ENCODE measurements at places on chromosomes 3 and 15. TPM values are rescaled to one million over a fixed set of nuclear protein-coding genes. Genes with fewer than 3 reads are reported as not detected.
A peak's percentile ranks its signal among the peaks of the same experiment; 100 is the strongest.

DNA sequence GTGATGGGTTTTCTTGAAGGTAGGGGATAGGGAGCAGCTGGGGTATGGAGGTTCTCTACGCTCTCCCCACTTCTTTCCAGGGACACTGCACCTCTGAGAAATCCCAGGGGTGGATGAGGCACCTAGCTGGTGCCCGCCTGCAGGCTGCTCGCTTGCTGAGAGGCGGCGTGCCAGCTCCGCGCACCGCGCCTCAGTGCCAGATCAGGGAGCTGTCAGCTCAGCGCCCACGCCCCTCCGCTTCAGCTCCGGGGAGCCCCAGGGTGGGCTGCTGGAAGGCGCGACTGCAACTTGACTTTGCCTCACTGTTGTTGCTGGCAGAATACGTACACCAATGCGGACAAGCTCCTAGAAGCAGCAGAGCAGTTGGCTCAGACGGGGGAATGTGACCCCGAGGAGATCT lies 345.7 kb upstream of the UMPS start:
- H3K27ac ChIP-seq = peak overlapping the region; percentile 52
- H3K27me3 ChIP-seq = no peaks in the 10 kb centered on the region
- DNase-seq = no peak
- peaks cover 26% of the 10 kb centered on the region for H3K4me1 ChIP-seq
- peak overlapping the region; percentile 36 for H3K4me3 ChIP-seq

Gene ARGFX
- total RNA-seq = not detected

Gene PLA2G4F
- not detected for total RNA-seq

Gene ATP8B4
- total RNA-seq = 15.1 TPM

Gene SV2B
- total RNA-seq = 0.11 TPM
